Hematopoietic multipotent progenitor cell treated with erythropoietin and hydrocortisone succinate and interleukin-3 and kit ligand, for 6 days (in vitro differentiated cells): ENCODE measurements at places on chromosomes 1 and 21.

DNA sequence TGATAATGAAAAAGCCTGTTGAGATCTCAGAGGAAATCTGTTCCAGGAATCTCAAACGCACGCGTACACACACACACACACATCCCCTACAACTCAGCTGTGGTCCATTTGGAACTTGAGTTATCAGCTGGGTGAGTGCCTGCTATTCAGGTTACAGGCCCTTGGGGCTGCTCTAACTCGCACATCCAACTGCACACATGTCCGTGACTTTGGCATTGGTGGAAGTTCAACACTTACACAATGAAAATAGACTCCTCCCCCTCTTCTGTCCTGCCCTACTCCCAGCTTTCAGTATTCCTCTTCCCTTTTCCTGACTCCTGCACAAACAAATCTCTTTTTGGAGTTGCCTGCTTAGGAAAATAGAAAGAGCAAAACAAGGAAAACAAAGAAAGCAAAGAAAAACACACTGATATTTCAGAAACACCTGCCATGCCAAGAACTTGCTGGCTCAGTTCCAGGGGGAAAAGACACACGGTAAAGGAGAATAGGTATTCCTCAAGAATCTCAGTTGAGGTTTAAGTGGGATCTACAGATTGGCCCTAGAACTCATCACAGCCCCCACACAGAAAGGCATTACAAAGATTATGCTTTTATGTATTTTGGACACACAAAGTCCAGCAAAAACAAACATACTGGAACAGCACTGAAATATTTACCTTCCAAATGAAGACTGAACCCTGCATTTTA, 140.9 kb downstream of the TGFBR3 start:
- DNase-seq: no peak

DNA sequence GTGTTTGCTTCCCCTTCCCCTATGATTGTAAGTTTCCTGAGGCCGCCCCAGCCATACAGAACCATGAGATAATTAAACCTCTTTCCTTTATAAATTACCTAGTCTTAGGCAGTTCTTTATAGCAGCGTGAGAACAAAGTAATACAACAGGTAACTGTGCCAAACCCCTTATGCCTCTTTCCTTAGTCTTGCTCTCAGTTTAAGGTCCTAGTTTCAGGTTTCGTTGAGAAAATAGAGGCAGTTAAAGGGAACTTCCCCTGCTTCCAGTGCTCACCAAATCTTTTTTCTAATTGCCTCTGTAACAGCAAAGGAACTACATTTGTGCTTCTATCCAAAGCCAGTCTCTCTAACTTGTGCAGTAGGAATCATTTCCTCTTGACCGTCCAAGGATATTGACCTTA, 164.8 kb downstream of the PATJ start:
- DNase-seq: no peak

GRCh38 chr1:8255712-8256111, 62.2 kb upstream of the SLC45A1 start:
- DNase-seq: no peak

DNA sequence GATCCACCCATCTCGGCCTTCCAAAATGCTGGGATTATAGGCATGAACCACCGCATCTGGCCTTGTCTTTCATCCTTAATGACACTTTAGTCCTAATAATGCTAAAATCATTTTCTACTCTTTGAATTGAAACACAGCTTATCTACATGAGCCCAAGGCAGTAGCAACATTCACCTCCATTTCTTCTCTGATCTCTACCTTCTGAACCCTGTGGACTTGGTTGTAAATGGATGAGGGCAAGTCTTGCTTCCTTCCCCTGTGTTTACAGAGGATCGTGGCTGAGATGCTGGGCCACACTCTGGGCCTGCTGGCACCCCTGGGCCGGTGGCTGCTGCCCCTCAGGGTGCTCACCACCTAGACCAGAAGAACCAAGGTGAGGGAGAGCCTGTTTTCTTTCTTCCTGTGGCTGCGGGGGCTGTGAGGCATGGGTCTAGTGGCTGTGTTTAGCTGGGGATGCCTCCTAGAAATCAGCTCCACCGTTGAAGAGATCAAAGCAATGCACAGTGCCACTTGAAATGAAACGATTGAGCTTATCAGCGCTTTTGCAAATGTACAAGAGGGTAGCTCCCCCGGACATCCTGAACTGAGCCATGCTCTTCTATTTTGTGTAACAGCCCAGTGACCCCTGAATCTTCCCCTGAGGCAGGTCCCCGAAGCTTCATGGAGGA, 32.2 kb upstream of the LGALS8 start:
- DNase-seq: no peak

DNA sequence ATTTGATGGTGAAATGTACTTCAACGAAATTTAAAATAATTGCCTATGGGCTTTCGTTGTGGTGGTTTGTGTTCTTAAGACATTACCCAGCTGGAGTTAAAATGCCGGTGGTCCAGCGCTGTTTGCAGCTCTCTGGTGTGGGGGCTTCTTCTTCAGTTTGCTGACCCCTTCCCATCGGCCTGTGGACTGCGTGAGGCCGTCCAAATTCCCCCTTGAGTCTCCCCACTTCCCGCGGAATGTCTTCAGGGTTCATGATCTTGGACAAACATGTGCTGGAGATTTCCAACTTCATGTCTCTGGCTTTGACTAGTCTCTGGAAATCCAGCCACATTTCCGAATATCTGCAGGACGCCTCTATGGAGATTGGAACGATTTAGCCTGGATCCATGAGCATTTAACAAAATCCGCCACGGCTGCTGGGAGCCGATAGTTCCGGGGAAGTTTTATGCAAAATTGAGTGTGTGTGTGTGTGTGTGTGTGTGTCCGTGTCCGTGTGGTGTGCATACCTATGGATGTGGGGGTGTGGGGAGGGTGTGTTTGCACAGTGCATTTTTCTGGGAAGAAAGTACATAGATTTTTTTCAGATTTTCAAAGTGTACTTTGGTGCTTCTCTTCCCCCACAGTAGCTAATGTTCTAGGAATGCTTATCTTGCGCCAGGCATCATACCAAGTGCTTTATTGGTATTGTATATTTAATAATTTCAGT, 117.2 kb downstream of the PCP4 start:
- no peak for DNase-seq

- no peak for DNase-seq
Measured at GRCh38 chr1:1664941-1665814, 6.4 kb upstream of the CDK11B start.

- no peak for DNase-seq
Measured at GRCh38 chr1:7781923-7782495, 2.1 kb upstream of the PER3 start.

- no peak for DNase-seq
Measured at GRCh38 chr1:29688471-29689365, 452.4 kb downstream of the PTPRU start.

DNA sequence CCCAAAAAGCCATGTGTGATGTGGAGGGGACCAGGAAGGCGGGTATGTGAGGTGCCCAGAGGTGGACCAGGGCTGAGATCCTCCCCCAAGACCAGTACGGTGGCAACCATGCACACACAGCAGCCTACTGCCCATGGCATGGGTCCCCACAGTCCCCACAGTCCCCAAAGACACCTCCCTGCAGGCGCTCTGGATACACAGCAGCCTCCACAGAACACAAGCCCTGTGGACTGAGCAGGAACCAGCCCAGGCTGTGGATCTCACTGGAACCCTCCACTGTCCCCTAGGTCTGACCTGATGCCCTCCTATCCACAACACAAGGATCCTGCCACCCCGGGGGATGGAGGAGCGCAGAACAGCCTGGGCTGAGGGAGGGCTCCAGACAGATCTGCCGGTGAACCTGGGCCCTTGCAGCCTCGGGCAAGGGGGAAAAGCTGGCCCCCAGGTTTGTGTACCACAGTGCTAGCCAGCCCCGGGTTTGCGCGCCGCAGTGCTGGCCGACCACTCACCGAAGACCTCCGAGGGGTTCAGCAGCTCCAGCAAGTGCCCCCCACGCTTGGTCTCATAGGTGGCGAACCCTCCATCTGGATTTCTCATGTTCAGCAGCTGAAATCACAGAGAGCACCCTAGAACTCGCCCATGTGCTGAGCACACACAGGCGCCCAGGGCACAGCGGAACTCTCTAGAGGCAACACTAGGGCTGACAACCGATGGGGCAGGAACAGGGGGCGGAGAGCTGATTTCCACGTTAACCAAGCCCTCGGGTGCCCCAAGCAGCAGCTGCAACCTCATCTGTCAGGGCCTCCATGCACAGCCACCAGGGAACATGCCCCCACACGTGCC, 22.1 kb upstream of the SPATC1L start:
- no peak for DNase-seq

- DNase-seq: no peak
Measured at GRCh38 chr1:226979115-226979516, 39.0 kb downstream of the COQ8A start.

DNA sequence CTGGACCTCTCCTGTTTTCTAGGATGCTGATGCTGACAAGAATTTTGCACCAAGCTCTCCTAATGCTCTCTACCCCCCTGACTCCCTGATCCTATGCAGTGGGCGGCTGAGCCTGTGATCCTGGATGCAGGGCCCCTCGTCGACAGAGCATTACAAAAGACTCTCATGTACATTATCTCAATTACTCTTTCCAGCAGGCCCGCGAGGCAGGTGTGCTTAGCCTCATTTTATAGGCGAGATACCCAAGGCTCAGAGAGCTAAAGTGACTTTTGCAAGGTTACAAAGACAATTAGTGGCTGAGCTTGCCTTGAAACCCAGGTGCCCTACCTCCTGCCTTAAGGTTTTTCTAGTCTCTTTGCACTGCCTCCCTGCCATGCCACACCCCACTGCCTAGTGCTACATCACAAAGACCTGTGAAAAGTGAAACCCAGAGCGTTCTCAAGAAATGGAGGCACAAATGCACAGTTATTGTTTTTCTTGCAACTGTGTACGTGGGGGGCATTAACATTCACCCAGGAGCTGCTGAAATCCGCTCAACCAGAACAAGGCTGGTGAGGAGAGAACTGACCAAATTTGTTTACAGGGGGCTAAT, 10.0 kb upstream of the C8A start:
- no peak for DNase-seq

DNA sequence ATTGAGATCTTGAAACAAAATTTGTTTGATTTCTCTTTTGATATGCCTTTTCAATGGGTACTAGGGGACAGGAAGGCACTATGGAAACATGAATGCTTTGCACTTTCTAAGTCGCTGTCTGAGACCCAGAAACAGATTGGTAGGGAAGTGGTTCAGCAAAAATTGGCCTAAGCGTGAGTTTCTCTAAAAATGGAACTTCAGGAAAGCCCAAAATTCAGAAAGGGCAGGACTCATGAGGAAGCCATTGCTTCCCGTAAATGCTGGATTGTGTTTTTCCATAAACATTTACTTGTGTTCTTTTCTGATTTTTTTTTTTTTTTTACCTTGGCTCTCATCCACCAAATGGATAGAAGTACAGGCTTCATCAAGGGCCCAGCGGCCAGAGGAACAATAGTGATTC, 123.7 kb upstream of the ATP1B1 start:
- no peak for DNase-seq

- no peak for DNase-seq
Measured at GRCh38 chr21:25939396-25939761, 204.6 kb downstream of the GABPA start.

- no peak for DNase-seq
Measured at GRCh38 chr1:61869691-61870109, 127.4 kb downstream of the PATJ start.

GRCh38 chr21:21466752-21467151, 468.5 kb downstream of the NCAM2 start:
- DNase-seq: no peak

- DNase-seq: no peak
Measured at GRCh38 chr1:7642781-7643529, 128.1 kb upstream of the VAMP3 start.

DNA sequence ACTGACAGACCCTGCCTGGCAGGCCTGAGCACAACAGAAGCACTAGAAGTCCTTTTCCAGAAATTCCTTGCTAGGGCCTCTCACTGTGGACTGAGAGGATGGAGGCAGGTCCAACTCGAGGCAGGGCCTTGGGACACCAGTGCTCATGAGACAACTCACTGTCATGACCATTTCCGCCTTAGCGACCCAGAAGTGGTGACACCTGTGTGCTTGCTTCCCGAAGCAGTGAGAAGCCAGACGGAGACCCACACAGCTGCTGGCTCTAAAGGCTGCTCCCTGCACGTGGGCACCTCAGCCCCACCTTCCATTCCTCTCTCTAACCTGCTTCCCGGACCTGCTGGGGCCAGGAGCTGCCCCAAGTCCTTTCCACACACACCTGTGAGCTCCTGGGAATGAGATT, 33.0 kb downstream of the KCNC4 start:
- no peak for DNase-seq

- DNase-seq: peak; percentile 70
Measured at GRCh38 chr1:224170748-224171478, 12.1 kb upstream of the DEGS1 start.

DNA sequence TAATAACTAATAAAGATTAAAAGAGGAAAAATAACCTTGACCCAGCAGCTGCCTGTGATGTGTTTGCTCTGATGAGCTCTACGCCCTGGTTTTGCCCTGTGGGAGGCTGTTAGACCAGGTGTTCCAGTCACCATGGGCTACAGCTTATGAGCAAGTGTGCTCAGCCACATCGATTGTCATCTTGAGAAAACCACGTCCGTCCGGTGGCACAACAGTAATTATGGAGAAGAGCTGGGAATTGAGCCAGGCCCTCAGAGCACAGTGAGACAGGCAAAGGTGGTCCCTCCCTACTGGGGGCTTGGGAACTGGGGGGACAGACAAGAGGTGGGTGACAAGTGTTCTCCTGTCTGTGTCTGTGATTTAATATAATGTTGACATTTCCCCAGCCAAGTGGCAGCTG, 420.5 kb downstream of the MATN1 start:
- DNase-seq: no peak

- DNase-seq: no peak
Measured at GRCh38 chr1:7983086-7983778, 21.7 kb downstream of the PARK7 start.

DNA sequence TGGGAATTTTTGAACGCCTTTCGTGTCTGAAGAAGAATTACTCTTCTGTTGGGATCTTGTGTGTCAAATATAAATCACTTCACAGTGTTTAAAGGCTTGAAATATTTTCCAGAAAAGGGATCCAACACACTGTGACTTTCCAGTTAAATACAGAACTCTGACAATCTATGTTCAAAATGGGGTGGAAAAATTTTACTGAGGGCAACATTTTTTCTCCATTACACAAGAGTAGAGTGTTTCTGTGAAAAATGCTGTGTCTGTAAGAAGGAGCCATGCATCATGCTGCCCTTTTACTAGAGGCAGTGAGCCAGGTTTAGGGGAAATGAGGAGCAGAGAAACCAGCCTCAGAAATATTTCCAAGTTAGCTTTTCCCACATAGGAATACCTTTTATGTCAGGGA, 86.5 kb downstream of the VPS13D start:
- no peak for DNase-seq

DNA sequence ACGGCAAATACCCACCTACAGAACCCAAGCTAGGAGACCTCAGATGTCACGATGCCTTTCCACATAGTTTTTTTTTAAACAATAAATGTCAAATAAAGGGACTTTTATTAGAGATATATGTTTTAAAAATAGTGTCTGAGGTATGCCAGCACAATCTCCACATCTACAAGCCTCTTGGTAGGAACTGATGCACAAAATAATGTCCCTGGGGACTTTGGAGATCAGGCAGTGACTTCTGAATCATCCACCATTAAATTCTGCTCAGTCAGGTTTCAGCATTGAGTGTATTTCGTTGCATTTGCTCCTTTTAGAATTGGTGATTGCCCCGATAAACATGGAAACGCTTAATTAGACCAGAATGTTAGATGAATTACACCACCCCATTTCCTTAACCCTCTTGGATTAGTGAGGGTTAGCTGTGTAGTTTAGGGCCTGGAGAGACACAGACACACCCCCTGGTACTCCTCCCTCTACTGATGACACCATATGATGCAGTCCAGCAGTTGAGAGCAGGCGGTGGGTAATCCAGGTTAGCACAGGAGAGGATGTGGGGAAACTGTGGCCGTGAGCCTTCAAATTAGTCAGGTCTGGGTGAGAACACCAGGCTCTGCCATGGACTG, 33.6 kb downstream of the LGR6 start:
- DNase-seq: no peak
